ENCODE measurements at places on chromosomes 2 and 18.

- no peak for DNase-seq
Measured at GRCh38 chr2:106267997-106268396, 73.9 kb upstream of the UXS1 start.

- DNase-seq, result no peak
Measured at GRCh38 chr2:202071107-202071506, 1.9 kb upstream of the KIAA2012 start.

GRCh38 chr2:229270551-229271410, at the start of gene PID1:
Gene PID1, minus strand, starts transcription at chr2:229271287. Its CDS starts 244 bp downstream, at chr2:229271043.
- DNase-seq, result peak; percentile 11

DNA sequence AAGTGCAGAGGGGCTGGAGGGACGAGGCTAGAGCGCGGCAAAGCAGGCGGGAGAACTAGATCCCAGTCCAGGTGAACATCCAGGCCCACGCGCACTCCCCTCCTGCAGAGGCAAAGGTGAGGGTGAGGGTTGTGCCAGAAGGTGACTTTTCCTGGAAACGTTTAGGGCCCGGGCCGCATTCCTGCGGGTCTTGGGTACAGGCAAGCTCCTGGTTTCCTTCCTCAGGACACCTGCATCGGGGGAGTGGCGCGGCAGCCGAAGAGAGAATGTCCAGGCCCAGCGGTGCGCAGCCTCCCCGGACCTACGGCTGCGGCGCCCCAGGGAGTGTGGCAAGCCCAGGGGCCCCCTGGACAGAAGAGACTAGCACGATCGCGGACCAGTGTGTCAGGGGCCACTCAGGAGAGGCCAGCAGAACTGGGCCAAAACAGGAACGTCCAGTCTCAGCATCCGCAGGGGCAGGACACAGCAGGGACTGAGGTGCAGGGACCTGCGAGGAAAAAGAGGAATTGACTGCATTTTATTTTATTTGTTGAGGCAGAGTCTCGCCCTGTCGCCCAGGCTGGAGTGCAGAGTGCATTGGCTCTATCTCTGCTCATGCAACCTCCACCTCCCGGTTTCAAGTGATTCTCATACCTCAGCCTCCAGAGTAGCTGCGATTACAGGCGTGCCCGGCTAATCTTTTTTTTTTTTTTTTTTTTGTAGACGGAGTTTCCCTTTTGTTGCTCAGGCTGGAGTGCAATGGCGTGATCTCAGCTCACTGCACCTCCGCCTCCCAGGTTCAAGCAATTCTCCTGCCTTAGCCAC, 8.7 kb upstream of the IMPA2 start:
- DNase-seq, result no peak

- no peak for DNase-seq
Measured at GRCh38 chr18:9876867-9877654, 8.7 kb upstream of the TXNDC2 start.

DNA sequence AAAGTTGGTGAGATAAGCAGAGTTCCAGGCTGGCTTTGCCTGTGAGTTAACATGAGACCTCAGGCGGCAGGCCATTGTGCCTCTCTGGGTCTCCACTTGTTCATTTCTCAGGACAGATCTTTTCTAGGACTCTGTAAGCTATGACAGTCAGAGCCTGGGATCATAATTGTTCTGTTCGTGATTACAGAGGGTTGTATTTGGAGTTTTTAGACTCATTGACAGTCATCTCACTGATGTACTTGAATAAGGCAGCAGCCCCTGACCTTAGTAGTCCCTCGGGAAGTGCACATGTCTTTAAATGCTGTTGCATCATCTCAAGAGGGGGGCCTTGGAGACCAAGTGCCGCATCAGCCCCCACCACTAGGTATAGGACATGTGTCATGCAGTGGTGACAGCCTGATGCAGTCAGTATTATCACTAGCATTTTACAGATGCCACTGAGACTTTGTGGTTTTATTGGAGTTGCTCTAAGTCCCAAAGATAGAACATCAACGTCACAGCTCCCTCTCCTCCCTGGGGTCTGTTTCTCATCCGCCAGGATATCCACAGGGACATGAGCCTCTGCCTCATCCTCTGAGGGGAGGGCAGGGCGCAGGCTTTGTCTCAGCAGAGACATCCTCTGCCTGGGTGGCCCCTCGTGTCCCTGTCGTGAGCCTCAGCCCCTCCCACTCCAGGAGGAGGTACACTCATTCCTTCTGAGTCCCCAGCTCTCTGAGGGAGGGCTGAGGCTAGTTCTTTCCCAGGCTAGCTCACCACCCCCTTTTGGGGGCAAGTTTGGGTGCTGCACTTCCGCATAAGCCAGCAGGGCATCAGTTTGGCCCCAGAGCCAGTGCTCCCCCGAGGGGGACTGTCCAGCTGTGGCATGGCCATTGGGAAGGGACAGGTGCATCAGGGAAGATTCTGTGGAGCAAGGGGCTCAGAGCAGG, 14.1 kb downstream of the GLI2 start:
- DNase-seq, result no peak

- DNase-seq, result no peak
Measured at GRCh38 chr2:23679044-23679443, 247.9 kb downstream of the ATAD2B start.

- peak; percentile 18 for DNase-seq
Measured at GRCh38 chr2:233544200-233544610, 22.4 kb downstream of the USP40 start.

- no peak for DNase-seq
Measured at GRCh38 chr2:226995625-226996041, 159.8 kb downstream of the RHBDD1 start.

GRCh38 chr18:59752666-59753065, 55.4 kb upstream of the CCBE1 start:
- DNase-seq, result no peak
